ENCODE measurements at places on chromosomes 7 and 10.

DNA sequence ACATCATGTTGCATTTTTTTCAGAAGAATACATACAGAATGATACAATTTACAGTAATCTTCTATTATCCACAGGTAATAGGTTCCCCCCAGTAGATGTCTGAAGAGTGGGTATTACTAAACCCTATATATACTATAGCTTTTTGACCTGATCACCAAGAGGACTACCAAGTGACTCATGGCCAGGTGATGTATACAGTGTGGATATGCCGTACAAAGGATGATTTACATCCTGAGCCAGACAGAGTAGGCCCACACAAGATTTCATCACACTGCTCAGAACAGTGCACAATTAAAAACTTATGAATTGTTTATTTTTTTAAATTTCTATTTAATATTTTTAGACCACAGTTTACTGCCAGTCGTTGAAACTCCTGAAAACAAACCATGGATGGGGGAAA lies 70.6 kb downstream of the STEAP1B start:
- no peak for DNase-seq

DNA sequence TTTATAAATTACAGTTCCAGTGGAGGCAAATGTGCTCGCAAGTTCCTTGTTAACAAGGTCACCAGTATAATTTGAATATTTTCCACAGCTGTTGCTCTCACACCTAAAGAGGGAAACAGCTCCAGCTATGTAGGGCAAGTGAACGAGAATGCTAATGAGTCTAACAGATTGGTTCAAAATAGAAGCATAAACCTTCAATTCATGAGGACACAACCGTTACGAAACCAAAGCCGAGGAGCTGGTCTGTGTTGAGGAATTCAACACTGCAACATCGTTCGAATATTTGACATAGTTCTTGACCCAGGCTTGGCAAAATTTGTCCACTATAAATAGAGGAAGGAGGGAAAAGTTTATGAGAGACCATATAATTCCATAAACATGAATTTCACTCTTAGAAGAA lies 161.3 kb downstream of the KLF6 start:
- DNase-seq, result peak; percentile 28

DNA sequence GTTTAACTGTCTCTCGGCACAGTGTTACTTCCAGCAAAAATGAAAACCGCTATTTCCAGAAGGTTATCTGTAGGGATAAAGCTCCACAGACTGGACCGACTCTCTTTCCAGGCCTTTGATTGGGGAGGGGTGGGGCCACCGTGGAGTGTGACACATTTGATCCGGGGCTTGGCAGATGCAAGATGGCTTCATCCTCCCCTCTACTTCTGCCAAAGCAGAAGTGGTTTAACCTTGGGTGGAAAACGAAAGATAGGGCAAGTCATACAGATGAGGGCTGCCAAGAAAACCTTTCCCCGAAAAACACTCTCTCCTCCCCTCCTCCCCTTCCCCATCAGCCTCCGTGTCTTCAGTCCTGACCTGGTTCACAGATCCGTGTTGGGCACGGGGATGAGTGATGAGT lies 139.7 kb upstream of the SH2B2 start:
- DNase-seq, result no peak

DNA sequence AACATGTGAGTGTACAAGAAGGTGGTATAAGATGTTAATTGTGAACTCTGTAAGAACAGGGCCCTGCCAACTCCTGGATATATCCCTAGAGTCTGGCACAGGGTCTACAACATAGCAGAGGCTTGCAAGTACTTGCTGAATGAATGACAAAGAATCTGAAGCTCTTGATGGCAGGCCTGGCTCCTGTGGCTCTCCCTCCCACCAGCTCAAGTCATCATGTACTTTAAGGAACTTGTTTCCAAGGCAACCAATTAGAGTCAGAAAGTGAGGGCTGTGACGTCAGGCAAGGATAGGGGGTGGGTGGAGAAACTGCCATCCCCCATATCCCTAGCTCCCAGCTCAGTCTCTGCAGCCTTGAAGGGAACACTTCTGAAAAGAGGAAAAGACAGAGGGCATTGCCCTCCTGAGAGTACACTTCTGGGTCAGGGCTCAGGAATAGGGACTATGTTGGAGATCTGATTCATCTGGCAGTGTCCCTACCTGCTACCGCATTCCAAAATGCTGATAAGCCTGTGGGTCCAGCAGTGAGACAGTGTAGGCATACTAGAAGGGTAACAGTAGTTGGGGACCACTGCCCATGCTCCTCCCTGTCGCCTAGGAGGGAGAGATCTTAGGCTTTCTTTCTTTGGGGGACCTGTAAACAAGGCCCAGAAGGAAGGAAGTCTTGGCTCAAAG lies 34.6 kb upstream of the BTRC start:
- peak; percentile 76 for DNase-seq

- no peak for DNase-seq
These were observed 156.5 kb downstream of the UBE2H start for GRCh38 chr7:129796186-129796775.

DNA sequence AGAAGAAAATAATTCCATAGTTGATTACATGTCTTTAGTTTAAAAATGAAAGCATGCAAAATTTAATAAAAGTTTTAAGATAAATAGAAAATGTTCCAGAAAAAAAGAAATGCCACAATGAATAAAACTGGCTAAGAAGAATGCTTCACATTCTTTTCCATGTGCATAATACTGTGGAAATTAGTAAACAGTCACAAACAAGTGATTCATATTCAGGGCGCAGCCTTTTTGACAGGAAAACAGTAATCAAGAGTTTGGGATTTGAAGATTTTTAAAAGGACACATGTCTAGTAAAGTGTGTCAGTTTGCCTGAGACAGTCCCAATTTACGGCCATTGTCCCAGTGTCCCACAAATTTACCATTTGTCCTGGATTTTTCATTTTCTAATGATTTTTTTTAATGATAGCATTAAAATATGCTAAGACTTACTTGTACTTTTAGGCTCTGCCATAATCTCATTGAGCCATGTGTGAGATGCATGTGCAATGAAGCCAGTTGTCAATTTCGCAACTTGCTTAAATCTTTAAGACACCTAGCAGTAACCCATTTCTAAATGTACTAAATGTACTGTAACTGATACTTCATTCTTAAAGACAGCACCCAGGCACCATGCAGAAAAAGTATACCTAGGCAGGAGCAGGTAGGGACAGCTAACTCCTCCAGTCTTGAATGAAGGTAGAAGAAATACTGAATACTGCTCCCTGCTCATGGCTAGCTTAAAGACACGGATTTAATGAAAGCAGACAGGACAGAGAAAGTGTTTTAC lies 46.9 kb downstream of the ZNF438 start:
- no peak for DNase-seq

DNA sequence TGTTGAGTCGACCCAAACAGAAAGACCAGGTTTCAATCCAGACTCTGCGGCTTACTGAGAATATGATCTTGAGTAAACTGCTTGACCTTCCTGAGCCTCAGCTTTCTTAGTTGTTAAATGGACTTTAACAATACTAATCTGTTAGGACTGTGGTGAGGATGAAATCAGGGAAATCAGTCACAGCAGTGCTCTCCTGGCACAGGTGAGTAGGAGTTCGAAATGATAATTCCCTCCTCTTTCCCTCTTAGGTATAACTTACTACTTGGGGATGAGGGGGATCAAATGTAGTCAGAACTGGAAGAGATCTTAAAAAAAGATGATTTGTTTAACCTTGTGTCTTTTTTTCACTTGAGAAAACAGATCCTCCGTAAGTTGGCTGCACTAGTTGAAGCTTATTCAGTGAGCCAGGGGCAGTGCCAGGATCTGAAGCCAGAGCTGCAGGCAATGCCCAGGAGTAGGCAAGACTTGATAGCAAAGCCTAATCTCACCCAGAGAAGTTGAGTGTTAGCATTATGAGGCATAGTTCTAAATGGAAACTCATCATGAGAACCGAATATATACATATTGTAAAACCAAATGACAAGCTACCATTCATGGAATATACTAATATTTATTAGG lies 1.8 kb upstream of the MAGI2 start:
- no peak for DNase-seq

DNA sequence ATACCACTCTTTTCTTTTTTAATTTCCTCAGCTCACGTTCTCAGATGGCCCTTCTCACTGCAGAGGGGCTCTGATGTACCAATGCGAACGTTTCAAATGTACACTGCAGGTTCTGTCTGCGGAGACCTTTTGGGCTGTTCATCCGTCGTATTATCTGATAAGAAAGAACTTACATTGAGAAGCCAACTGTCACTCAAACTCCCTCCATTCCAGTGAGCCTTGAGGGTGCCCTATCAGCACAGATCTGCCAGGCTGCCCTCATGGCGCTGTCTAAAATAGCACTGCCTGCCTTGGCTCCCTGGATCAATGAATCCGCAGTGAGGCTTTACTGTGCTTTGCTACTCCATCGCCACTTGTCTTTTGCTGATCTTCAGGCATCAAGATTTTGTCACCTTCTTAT lies 61.8 kb downstream of the ARL5B start:
- DNase-seq, result no peak

All from GM23338 (cell line).